ENCODE measurements at places on chromosomes 2 and 18.

GRCh38 chr2:170202437-170202836 is 24.5 kb downstream of the MYO3B start:
- DNase-seq, result no peak

DNA sequence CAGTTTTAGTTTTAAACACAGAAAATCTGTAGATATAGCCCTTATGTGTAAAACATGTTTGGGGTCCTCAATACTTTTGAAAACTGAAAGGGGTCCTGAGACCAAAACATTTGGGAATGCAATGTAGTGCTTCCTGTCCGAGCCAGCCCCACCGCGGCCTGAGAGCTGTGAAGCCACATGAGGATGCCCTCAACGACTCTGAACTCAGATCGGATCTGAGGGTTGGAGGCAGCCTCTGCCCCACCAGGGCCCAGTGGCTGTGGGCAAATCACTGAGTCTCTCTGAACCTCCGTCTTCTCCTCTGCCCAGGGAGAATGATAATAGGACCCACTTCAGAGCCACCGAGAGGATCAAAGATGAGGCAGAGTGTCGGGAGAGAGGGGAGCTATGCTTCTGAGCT is 33.4 kb upstream of the HPCAL1 start:
- no peak for DNase-seq

GRCh38 chr2:159118115-159118858 is 149.8 kb downstream of the TANC1 start:
- DNase-seq, result peak; percentile 65

DNA sequence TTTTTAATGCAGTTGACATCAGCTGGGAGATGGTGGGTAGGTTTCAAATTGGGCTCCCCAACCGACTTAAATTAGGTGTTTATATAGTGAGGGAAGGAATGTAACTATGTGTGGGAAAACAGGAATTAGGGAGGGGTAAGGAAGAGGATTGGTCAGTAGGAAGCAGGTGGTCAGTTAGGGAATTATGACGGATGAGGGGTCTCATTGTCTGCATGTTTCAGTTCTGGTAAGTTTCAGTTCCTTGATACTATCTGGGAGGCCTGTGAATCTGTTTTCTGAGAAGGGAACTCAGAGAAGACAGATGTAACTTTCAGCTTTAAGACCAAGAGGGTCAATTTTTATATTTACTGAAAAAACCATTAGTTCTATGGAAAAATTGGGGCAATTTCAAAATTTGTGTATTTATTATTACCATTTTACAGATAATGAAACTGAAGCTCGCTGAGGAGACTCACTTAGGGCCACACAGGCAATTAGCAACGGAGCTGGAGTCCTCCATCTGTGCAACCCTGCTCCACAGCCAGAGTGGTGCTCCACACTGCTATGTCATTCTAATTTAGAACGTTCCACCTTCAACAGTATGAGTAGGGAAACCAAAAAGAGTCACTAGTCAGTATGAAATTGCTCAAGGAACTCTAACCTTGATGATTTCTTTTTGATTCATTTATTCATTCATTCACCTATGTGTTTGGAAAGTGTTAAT is 36.0 kb upstream of the CCDC195 start:
- no peak for DNase-seq

- peak; percentile 32 for DNase-seq
Measured at GRCh38 chr2:212686285-212686895, 147.8 kb upstream of the ERBB4 start.

DNA sequence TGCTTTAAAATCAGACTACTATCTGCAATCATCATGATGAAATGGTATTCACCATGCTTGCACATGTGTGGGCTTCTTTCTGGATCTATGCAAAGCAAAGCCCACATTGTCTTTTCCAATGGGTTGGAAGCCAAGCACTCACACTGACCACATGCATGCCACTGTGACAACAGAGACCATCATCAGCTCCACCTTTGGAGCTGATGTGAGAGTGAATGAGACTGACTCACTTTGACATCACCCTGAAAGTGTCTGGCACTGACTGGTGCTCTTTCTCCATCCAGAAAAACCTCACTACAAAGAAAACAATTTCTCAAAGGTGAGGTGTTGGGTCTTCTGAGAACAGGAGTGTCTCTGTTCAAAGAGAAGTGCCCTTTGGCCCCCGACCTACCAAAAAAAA is 4.7 kb downstream of the MYO5B start:
- no peak for DNase-seq

DNA sequence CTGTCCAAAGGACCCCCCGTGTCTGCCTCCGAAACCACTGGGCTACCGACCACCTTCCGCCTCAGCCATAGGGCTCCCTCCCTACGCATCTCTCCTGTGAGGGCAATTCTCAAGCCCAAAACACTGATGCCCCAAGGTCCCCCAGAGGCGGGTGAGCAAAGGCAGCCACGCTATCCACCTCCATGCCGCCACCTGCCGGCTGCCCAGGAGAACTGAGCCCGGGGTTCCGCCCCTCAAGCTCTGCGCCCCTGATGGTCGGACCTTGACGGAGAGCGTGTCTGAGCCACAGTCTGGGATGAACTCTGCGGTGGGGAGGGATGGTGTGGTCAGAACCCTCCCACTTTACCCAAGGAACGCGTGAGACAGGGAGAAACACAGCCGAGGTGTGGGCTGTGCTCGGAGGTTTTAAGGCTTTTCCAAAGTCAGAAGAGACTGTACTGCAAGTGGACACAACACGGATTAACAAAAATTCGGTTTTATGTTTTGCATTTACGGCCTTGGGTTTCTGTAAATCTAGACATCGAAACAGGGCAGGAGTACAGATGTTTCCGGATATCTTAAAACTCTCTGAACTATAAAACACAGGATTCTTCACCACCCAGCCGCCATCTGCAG is 114.1 kb downstream of the ZNF516 start:
- DNase-seq, result no peak

GRCh38 chr2:54503828-54504227 is 47.7 kb downstream of the SPTBN1 start:
- DNase-seq, result no peak

GRCh38 chr18:48018851-48019250 is 88.4 kb upstream of the SMAD2 start:
- no peak for DNase-seq

All from activated CD4-positive, alpha-beta T cell treated with anti-CD3 and anti-CD28 coated beads, Interleukin-2, amount 50 U/mL, for 24 hours (primary cell).